ENCODE measurements at places on chromosomes 11 and 22.

GRCh38 chr11:67405196-67405567 is 1.3 kb downstream of the TBC1D10C start:
- DNase-seq: no peak

GRCh38 chr11:21933095-21933494 is 259.8 kb upstream of the ANO5 start:
- no peak for DNase-seq

DNA sequence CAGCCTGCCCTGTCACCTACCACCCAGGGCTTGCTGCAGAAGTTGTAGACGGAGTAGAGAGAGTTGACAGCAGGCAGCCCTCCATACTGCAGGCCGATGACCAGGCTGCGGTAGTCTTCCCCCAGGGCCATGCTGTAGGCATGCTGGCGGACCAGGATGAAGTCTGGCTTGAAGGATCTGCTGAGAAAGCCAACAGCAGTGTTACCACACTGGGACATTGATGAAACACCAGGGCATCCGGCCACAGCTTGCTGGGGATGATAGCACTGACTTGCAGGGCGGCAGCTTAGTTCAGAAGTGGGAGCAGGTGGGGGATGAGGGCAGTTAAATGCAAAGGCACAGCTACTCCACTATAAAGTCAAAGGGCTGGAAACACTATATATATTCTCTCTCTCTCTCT is 67.4 kb downstream of the TIMP3 start:
- DNase-seq: no peak

DNA sequence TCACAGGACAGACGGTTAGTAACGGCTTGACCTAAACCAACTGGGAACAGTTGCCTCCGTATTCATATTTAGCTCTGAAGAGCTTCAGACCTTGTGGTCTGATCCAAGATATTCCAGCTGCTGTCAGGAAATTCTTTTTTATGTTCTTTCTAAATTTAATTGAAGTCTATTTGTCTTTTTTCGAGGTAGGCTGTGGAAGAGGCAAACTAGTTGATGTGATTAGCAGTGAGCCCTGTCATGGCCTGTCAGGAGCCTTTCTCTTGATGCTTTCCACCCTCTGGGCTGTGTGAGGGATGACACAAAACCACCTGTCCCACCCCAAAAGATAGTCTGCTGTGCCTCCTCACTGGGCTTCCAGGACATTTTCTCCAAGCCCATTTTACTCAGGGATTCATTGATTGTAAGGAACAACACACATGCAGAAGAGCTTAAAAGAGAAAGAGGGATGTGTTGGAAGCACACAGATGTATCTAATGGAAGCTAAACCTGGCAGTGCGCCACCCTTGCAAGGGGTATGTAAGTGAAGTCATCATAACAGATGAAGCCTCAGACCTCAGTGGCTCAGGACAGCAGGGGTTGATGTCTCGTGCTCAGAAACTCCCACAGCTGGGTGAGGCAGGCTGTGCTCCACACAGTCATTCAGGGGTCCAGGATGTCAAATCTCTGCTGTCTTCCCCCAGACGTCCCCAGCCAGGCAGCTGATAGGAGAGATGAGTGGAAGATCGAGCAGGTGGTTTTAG is 170.0 kb downstream of the NCAM1 start:
- DNase-seq: no peak

DNA sequence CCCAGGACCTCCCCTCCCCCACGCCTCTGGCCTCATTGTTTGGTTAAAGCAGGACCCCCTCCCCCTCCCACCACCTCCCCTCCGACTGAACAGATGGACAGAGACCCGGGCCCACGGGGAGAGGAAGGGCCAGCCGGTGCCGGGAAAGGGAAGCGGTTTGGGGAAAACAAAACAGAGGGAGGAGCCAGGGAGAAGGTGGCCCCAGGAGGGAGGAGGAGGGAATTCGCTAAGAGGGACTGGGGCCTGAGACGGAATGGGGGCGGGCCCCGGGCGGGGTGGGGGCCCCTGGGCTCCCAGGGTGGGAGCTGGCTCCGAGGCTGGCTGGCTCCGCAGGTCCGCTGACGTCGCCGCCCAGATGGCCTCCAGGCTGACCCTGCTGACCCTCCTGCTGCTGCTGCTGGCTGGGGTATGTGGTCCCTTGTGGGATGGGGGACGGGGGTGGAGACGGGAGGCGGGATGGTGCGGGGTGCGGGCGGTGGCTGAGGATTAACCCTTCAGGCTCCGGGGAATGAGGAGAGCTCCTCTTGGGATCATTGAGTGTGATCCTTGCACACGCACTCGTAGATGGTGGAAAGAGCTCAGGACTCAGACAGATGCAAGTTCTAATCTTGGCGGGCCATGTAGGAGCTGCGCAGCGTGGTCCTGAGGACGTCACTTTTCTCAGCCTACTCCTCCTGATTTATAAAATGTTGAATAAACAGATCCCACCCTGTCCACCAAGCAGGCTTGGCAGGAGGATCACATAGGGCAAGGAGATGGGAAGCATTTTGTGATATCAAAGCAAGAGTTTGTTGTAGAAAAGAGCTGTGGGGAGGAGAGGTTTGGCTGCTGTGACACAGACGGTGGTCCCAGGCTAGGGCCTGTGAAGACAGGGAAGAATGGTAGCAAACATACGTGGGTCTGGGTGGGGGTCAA is 688 bp downstream of the SERPING1 start:
- DNase-seq: no peak
